A549 treated with Mapracorat at 1 μM for 4 hours (cell line): ENCODE measurements at places on chromosomes 3 and 15. TPM values are rescaled to one million over a fixed set of nuclear protein-coding genes. Genes with fewer than 3 reads are reported as not detected.

The AGTR1 gene
- 0.32 to 0.72 TPM (median 0.51 TPM) in 5 replicates for total RNA-seq

The CCRL2 gene
- 0.07 to 0.17 TPM (median 0.11 TPM) in 4 of 5 replicates, not detected in the other for total RNA-seq

The CCDC39 gene
- not detected in 5 replicates for total RNA-seq

The ACTR8 gene
- total RNA-seq: 14.0 to 17.4 TPM (median 15.9 TPM) in 5 replicates

The FAM174B gene
- total RNA-seq: 6.3 to 9.6 TPM (median 7.3 TPM) in 5 replicates

The DAZL gene
- not detected in 5 replicates for total RNA-seq

The HACL1 gene
- 23.9 to 29.5 TPM (median 25.7 TPM) in 5 replicates for total RNA-seq
